Large intestine (tissue), 12 donors: ENCODE measurements at places on chromosomes 7 and 10.

DNA sequence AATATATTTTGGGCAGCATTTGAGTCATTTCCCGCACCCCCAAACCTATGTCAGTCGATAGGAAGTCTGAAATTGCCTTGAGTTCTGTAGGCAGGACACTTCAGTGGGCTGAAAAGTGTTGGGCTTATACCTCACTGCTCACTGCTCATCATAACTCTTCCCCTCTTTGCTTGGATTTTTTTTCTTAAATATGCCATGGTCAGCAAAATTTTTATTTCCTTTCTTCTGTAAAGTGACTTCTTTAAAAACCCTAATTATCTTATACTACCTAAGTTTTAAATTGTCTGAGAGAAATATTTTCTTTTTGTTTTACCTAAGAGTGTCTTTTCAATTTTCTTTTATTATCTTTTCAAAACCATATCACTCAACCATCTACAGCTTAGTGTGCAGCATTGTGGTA is 129.2 kb downstream of the KIF20B start:
- DNase-seq, result no peak

DNA sequence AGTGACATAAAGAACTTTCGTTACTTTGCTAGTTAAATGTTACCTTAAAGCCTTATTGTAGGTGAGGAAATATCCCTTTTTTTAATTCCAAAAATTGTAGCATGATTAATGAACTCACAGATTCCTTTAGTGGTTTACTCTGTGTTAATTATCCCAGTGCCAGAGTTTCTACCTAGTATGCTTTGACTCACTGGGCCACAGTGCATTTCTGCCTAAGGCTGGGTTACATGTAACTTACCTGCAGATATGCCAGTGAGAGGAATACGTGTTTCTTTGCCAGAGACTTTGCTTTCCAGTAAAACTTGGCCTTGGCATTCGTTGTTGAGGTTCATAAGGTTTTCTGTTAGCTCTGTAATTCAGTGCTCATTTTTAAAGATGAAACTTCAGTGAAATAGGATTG is 380.8 kb upstream of the LRGUK start:
- DNase-seq, result no peak

DNA sequence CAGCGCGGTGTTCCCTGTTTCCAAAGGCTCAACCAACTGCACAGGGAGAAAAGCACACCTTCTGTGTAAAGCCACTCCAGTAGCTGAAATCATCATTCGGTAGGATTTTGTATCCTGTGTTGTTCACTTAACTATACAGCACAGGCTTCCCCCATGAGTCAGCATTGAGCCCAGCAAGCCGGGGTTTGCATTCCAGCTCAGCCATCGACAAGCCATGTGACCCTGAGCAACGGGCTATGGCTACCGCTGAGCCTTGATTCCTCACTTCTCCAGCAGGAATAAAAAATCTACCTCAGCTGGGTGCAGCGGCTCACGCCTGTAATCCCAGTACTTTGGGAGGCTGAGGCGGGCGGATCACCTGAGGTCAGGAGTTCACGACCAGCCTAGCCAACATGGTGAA is 44.1 kb upstream of the ATP6V0A4 start:
- no peak for DNase-seq

- DNase-seq, result no peak
Measured at GRCh38 chr7:105932835-105933477, 30.1 kb upstream of the CDHR3 start.
